ENCODE measurements at places on chromosomes 11 and 22.

GRCh38 chr11:77253690-77254089, 47.8 kb downstream of the GDPD4 start:
- no peak for DNase-seq

GRCh38 chr11:8309862-8310261, 46.2 kb upstream of the LMO1 start:
- no peak for DNase-seq

GRCh38 chr11:36500315-36500721, 9.8 kb downstream of the TRAF6 start:
- DNase-seq: peak; percentile 96

DNA sequence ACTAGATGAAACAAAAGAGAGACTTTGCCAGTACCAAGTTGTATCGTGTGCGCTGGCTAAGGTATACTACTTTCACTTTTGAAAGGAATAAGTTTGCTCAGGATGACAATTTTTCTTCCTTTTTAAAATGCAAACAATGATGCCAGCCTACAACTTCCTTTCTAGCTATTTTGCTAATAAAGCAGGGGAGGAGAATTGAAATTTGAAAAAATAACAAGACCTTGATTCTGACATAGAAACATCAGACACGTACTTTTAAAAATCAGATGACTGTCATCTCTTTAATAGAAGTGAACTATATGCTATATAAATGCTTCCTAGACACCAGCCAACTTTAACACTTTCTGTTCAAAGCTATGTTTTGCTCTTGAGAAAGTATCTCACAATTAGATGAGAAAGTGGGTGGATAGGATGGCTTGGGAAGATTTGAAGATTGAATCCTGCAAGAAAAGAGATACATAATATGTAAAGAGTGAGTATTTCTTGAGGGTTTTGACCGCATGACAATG, 41.7 kb upstream of the BLID start:
- DNase-seq: no peak

DNA sequence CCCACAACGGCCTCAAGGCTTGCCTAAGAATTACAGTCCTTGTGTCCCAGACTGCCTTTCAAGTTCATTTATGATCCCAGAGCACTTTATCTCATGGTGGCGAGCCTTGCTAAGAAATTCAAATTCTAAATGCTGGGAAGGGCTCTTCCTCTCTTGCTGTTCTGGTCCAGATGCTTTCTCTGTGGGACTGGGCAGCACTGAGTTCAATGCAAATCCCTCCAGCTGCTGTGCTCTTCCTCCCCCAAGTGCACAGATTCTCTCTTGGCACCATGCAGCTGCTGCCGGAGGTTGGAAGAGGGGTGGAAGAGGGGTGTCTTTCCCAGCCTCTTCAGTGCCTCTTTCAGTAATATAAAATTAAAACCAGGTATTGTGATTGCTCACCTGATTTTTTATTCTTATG, 828.0 kb downstream of the DLG2 start:
- no peak for DNase-seq
